ENCODE measurements at places on chromosomes 4 and X. TPM values are rescaled to one million over a fixed set of nuclear protein-coding genes. Genes with fewer than 3 reads are reported as not detected.

GRCh38 chrX:134541906-134542305 is 81.9 kb downstream of the HPRT1 start:
- H3K36me3 ChIP-seq: no peaks in the 10 kb centered on the region
- DNase-seq: no peak
- H3K4me1 ChIP-seq: no peaks in the 10 kb centered on the region
- no peak overlapping the region for H3K4me3 ChIP-seq
- H3K27me3 ChIP-seq: peaks cover 31% of the 10 kb centered on the region
- no peak overlapping the region for H3K27ac ChIP-seq

GRCh38 chrX:142156567-142156966 is 48.5 kb downstream of the MAGEC2 start:
- H3K36me3 ChIP-seq: no peaks in the 10 kb centered on the region
- no peak for DNase-seq
- no peaks in the 10 kb centered on the region for H3K4me1 ChIP-seq
- H3K27ac ChIP-seq: no peak overlapping the region
- no peak overlapping the region for H3K4me3 ChIP-seq
- no peaks in the 10 kb centered on the region for H3K27me3 ChIP-seq

DNA sequence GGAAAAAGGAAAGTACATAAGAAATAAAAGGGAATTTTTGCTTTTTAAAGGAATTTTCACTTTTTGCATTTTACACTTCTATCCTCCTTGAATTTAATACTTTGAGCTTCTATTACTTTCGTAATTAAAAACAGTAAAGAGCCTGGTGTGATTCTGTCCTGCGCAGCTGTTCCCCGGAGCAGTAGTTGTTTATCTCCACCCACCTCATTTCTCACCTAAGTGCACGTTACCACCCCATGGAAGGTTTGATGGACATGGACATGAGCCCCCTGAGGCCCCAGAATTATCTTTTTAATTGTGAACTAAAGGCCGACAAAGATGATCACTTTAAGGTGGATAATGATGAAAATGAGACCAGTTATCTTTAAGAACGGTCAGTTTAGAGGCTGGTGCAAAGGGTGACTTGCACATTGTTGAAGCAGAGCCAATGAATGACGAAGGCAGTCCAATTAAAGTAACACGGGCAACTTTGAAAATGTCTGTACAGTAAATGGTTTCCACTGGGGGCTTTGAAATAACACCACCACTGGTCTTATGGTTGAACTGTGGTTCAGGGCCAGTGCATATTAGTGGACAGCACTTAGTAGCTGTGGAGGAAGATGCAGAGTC is 52.1 kb upstream of the TEX13D start:
- H3K4me3 ChIP-seq: no peak overlapping the region
- H3K27ac ChIP-seq: no peak overlapping the region
- DNase-seq: no peak
- no peaks in the 10 kb centered on the region for H3K4me1 ChIP-seq
- H3K27me3 ChIP-seq: no peaks in the 10 kb centered on the region

- no peaks in the 10 kb centered on the region for H3K27me3 ChIP-seq
- no peak overlapping the region for H3K4me3 ChIP-seq
- no peaks in the 10 kb centered on the region for H3K36me3 ChIP-seq
- no peaks in the 10 kb centered on the region for H3K4me1 ChIP-seq
- no peak for DNase-seq
These were observed 126.5 kb downstream of the DKK2 start for GRCh38 chr4:106909486-106910188.

DNA sequence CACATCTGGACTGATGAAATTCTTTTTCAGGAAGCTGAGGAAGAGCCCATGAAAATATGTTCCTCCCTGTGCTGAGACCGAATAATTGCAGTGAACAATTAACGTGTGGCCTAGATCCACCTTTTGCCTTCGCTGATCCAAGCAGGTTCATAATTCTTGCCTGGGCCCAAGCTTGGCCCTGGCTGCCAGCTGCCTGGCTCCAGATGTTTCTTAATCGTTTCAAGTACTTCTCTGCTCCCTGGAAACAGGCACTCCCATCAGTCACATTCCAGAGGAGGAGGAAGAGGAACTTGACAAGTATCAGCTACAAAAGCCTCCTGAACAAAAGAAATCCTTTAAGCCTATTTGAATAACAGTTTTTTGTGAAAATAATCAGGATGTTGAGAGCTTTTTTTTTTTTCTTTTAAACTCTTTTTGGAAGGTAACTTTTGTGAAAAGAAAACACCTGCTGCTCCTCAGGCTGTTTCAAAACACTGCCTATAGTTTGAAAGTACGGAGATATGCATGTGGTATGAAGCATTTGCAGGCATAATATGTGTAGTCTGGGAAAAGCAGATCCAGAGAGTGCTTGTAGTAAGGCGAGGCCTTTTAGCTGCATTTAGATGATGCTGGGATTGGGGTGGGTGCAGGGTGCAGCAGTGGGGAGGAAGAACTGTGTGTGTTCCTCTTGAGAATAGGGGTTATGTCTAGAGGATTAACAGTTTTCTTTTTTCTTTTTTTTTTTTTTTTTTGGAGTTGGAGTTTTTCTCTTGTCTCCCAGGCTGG is 154.4 kb downstream of the PTTG2 start:
- H3K4me1 ChIP-seq: no peaks in the 10 kb centered on the region
- no peak overlapping the region for H3K4me3 ChIP-seq
- H3K27me3 ChIP-seq: no peaks in the 10 kb centered on the region

- peaks cover 3% of the 10 kb centered on the region for H3K4me1 ChIP-seq
- H3K27me3 ChIP-seq: no peaks in the 10 kb centered on the region
- H3K27ac ChIP-seq: no peak overlapping the region
- H3K4me3 ChIP-seq: no peak overlapping the region
These were observed 41.0 kb downstream of the ACSL1 start for GRCh38 chr4:184784628-184785257.

DNA sequence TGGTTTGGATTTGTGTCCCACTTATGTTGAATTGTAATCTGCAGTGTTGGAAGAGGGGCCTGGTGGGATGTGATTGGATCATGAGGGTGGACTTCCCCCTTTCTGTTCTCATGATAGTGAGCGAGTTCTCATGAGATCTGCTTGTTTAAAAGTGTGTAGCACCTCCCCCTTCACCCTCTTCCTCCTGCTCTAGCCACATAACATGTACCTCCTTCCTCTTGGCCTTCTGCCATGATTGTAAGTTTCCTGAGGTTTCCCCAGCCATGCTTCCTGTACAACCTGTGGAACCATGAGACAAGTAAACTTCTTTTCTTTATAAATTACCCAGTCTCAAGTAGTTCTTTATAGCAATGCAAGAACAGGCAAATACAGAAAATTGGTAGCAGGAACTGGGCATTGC is 138.7 kb downstream of the INPP4B start:
- H3K27ac ChIP-seq: peak overlapping the region; percentile 25
- H3K4me3 ChIP-seq: no peak overlapping the region

DNA sequence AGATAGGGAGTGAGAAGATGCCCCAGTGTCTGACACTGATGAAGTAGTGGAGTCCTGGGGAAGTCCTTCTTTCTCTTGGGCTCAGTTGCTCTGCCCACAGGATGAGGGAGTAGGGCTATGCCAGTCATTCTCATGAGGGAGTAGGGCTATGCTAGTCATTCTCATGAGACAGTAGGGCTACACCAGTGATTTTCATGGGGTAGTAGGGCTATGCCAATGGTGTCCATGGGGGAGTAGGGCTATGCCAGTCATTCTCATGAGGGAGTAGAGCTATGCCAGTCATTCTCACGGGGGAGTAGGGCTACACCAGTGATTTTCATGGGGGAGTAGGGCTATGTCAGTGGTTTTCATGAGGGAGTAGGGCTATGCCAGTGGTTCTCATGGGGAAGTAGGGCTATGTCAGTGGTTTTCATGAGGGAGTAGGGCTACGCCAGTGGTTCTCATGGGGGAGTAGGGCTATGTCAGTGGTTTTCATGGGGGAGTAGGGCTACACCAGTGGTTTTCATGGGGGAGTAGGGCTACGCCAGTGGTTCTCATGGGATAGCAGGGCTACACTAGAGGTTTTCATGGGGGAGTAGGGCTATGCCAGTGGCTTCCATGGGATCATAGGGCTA is 43.3 kb upstream of the SOD3 start:
- no peak overlapping the region for H3K4me3 ChIP-seq
- DNase-seq: no peak
- no peaks in the 10 kb centered on the region for H3K4me1 ChIP-seq

- H3K4me3 ChIP-seq: peak overlapping the region; percentile 64
- H3K4me1 ChIP-seq: peaks cover 11% of the 10 kb centered on the region
- H3K27me3 ChIP-seq: peaks cover 9% of the 10 kb centered on the region
- no peak overlapping the region for H3K27ac ChIP-seq
- no peak for DNase-seq
These were observed 723 bp downstream of the WDFY3 start for GRCh38 chr4:84965553-84966381.

GRCh38 chr4:182126603-182127002 is 116.6 kb upstream of the TENM3 start:
- no peaks in the 10 kb centered on the region for H3K27me3 ChIP-seq
- H3K4me1 ChIP-seq: no peaks in the 10 kb centered on the region
- H3K36me3 ChIP-seq: no peaks in the 10 kb centered on the region
- no peak overlapping the region for H3K27ac ChIP-seq
- no peak overlapping the region for H3K4me3 ChIP-seq

GRCh38 chr4:145716661-145717200 is 36.8 kb downstream of the C4orf51 start:
- no peak overlapping the region for H3K27ac ChIP-seq
- H3K36me3 ChIP-seq: no peaks in the 10 kb centered on the region
- DNase-seq: no peak
- H3K4me3 ChIP-seq: no peak overlapping the region

DNA sequence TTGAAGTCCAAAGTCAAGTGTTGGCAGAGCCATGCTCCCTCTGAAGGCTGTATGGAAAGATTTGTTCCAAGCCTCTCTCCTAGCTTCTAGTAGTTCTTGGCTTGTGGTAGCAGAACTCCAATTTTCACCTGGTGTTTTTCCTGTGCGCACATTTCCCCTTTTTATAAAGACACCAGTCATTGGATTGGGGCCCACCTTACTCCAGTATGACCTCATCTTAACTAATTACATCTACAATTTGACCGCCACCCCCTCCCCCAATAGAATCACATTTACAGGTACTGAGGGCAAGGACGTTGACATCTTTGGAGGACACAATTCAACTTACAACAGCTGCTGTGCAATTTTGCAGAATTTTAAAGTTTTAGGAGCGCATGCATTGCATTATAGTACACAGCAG is 16.8 kb downstream of the RAB39B start:
- H3K27me3 ChIP-seq: no peaks in the 10 kb centered on the region
- H3K27ac ChIP-seq: no peak overlapping the region
- H3K4me1 ChIP-seq: no peaks in the 10 kb centered on the region

GRCh38 chr4:184099535-184099966 is 118.1 kb downstream of the ENPP6 start:
- no peaks in the 10 kb centered on the region for H3K36me3 ChIP-seq
- no peak for DNase-seq
- H3K4me3 ChIP-seq: no peak overlapping the region
- no peak overlapping the region for H3K27ac ChIP-seq
- no peaks in the 10 kb centered on the region for H3K4me1 ChIP-seq

DNA sequence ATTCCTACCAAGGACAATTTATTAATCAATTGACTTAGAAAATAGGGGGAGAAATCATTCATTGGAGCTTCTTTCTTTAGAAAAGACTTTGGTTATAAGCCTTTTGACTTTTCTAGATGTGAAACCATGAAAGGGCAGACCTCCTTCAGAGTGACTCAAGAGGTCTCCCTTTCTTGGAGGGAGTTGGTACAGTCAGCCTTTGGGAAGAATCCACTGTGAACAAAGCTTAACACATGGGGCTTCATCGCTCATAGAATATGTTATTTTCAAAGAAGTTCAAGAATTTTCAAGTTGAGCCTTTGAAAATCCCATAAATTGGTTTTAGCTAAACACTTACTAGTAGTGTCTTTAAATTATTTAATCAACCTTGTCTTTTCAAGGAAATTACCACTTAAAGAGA is 28.0 kb downstream of the RIPPLY1 start:
- no peak overlapping the region for H3K27ac ChIP-seq
- no peaks in the 10 kb centered on the region for H3K4me1 ChIP-seq

- no peaks in the 10 kb centered on the region for H3K27me3 ChIP-seq
- no peak overlapping the region for H3K4me3 ChIP-seq
- no peaks in the 10 kb centered on the region for H3K4me1 ChIP-seq
- H3K36me3 ChIP-seq: no peaks in the 10 kb centered on the region
- DNase-seq: no peak
These were observed 93.3 kb downstream of the YIPF7 start for GRCh38 chr4:44558031-44558605.

GRCh38 chr4:181645489-181645888 is 597.7 kb upstream of the TENM3 start:
- H3K4me1 ChIP-seq: no peaks in the 10 kb centered on the region
- no peak overlapping the region for H3K4me3 ChIP-seq
- no peaks in the 10 kb centered on the region for H3K27me3 ChIP-seq
- no peaks in the 10 kb centered on the region for H3K36me3 ChIP-seq
- no peak for DNase-seq
- no peak overlapping the region for H3K27ac ChIP-seq

GRCh38 chrX:151901826-151902225 is 10.9 kb upstream of the MAGEA4 start:
- H3K27me3 ChIP-seq: no peaks in the 10 kb centered on the region
- no peak for DNase-seq
- H3K36me3 ChIP-seq: no peaks in the 10 kb centered on the region

DNA sequence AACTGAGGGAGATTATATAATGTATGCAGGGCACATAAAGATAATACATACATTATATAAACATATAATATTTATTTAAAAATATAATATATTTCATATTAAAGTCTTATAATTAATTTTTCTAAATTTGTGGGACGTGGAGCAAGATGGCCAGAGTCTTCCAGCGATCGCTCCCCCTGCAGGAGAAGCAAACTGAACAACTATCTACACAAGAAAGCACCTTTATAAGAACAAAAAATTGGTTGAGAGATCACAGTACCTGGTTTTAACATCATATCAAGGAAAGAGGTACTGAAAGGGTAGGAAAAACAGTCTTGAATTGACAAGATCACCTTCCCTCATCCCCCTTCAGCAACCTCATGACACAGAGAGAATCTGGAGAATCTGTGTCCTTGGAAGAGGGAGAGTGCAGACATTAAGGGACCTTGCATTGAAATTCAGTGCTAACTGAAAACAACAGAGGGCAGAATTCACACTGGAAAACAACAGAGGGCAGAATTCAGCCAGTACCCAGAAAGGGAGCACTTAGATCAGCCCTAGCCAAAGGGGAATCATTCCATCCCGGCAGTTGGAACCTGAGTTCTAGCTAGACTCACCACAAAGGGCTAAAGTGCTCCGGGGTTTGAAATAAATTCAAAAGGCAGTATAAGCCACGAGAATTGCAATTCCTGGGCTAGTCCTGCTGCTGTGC is 262.5 kb upstream of the NDST3 start:
- no peaks in the 10 kb centered on the region for H3K36me3 ChIP-seq
- H3K4me3 ChIP-seq: no peak overlapping the region
- no peak overlapping the region for H3K27ac ChIP-seq
- H3K27me3 ChIP-seq: no peaks in the 10 kb centered on the region

The IL2RG gene
- 306 TPM for total RNA-seq

The SFRP2 gene
- total RNA-seq: not detected

The ASB11 gene
- not detected for total RNA-seq

The ZNF157 gene
- 0.89 TPM for total RNA-seq

The TXK gene
- 77.9 TPM for total RNA-seq

The MAGEA4 gene
- not detected for total RNA-seq

The KLHL4 gene
- 0.21 TPM for total RNA-seq

The HTN1 gene
- total RNA-seq: not detected

The SGCB gene
- 8.2 TPM for total RNA-seq

The OR13H1 gene
- not detected for total RNA-seq

Data from T-cell (primary cell).